ENCODE measurements at places on chromosomes 2 and 18. TPM values are rescaled to one million over a fixed set of nuclear protein-coding genes. Genes with fewer than 3 reads are reported as not detected.

Gene EMX1
- not detected for total RNA-seq

Gene TMEM37
- total RNA-seq = 5.4 TPM

Gene ANO7
- 1.1 TPM for total RNA-seq

Gene C2orf81
- total RNA-seq = 1.0 TPM

Gene LONRF2
- 18.9 TPM for total RNA-seq

Gene VWC2L
- not detected for total RNA-seq

Gene M1AP
- total RNA-seq = not detected

Gene PLEKHH2
- total RNA-seq = 4.8 TPM

Gene GPR55
- total RNA-seq = not detected

Gene QPCT
- 10.1 TPM for total RNA-seq

Gene CHCHD5
- 29.4 TPM for total RNA-seq

Gene ZNF532
- total RNA-seq = 53.1 TPM

Gene ARL4C
- total RNA-seq = 3.4 TPM

Gene ACMSD
- total RNA-seq = not detected

Gene TGFA
- 0.24 TPM for total RNA-seq

Gene CAPN13
- total RNA-seq = not detected

Gene CRYBA2
- not detected for total RNA-seq

Gene EVA1A
- 0.47 TPM for total RNA-seq

Gene PECR
- 6.0 TPM for total RNA-seq

Gene CFC1
- 13.4 TPM for total RNA-seq

Gene DSC3
- 5.1 TPM for total RNA-seq

Gene IL1RN
- 0.41 TPM for total RNA-seq

Gene RAMP1
- 239 TPM for total RNA-seq

Gene MPPE1
- total RNA-seq = 18.7 TPM

Gene PPP1CB
- 213 TPM for total RNA-seq

Gene SLC19A3
- 3.5 TPM for total RNA-seq

Gene TTN
- 3,257 TPM for total RNA-seq

Gene COL4A3
- total RNA-seq = 2.7 TPM

Gene TMEM200C
- 0.26 TPM for total RNA-seq

Gene ANKRD53
- 0.78 TPM for total RNA-seq

Gene PLB1
- total RNA-seq = 2.1 TPM

Gene ANKRD62
- not detected for total RNA-seq

Gene DOK6
- total RNA-seq = 2.0 TPM

Gene ZSWIM2
- total RNA-seq = not detected

Gene FBXO36
- total RNA-seq = 1.3 TPM

Gene CD8B2
- not detected for total RNA-seq

All from right atrium auricular region (tissue), 2 donors.